GM12878 (cell line): ENCODE measurements at places on chromosomes 11 and 22. TPM values are rescaled to one million over a fixed set of nuclear protein-coding genes. Genes with fewer than 3 reads are reported as not detected.

CYP2D6 gene
- total RNA-seq: 0.43 and 1.0 TPM in 2 replicates

MS4A4E gene
- 0.72 and 0.92 TPM in 2 replicates for total RNA-seq

DNA sequence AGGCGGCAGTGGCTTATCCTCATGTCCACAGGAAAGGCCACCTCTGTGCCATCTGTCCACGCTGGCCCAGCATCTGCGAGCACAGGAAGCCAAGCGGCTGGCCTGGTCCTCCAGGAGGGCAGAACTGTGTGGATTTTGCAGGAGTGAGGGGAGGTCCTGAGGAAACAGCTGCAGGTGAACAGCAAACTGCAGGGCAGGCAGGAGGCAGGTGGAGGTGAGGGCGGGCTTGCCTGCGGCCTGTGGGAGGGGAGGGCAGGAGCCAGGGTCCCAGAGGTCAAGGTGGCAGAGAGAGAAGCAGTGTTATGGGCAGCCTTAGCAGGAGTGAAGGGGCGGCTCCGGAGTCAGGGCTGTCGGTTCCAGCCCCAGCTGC is 369.7 kb downstream of the SHANK2 start:
- no peaks in the 10 kb centered on the region; the same call in 1 of the 2 replicates for H3K27me3 ChIP-seq
- no peak overlapping the region for H3K27ac ChIP-seq
- no peaks in the 10 kb centered on the region for H3K36me3 ChIP-seq
- H3K4me1 ChIP-seq: no peaks in the 10 kb centered on the region

DNA sequence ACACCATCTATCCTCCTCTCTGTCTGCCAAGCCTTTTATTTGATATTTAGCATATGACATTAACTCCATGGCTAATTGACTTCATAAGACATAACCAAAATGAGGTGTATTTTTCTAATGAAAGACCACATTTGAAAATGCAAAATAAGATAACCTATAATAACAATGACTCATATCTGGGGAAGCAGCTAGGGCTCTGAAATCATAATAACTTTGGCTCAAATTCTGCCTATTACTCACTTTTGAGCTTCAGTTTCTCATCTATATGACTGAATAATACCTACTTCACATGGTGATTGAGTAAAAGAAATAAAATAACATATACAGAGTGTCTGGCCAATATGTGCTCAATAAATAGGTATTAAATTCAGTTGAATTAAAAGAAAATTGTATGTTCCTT is 1419.8 kb upstream of the TENM4 start:
- H3K27ac ChIP-seq: no peak overlapping the region
- no peaks in the 10 kb centered on the region for H3K27me3 ChIP-seq
- no peaks in the 10 kb centered on the region for H3K4me1 ChIP-seq
